ENCODE measurements at places on chromosomes 6 and 20.

- no peak for DNase-seq
Measured at GRCh38 chr6:112338166-112338709, 8.9 kb upstream of the RFPL4B start.

DNA sequence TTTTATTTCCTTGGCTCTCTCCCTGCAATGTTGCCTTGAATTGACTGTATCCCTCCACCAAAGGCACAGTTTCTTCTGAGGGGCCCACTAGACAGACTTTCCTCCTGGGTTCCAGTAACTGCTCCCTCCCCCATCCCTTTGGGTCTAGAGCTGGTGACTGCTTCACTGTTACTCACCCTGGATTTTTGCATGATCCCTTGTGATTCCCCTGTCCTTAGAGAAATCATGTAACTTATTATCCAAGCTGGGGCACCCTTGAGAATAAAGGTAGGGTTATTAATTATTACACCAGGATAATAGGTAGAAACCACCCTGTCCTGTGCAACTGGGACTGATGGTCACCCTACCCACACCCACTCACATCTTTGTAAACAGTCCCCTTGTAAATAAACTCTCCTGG, 67.5 kb upstream of the FYN start:
- DNase-seq: no peak

- peak; percentile 95 for DNase-seq
Measured at GRCh38 chr20:11178946-11179654, 505.3 kb upstream of the JAG1 start.

- peak; percentile 39 for DNase-seq
Measured at GRCh38 chr6:88683734-88684133, 279.7 kb downstream of the RNGTT start.

GRCh38 chr6:116156405-116157326, 30.7 kb upstream of the COL10A1 start:
- DNase-seq: no peak

DNA sequence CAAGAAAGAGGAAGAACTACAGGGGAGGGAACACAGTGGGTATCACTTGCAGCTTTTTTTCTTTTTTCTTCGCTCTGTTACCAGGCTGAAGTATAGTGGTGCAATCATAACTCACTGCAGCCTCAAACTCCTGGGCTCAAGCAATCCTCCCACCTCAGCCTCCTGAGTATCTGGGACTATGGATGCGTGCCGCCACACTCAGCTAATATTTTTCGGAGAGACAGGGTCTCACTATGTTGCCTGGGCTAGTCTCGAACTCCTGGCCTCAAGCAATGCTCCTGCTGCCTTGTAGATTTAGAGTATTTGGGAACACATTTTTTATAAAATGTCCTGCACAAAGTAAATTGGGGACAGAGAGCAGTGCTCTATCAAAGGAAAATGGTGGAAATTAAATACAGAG, 28.3 kb downstream of the PARD6B start:
- DNase-seq: no peak

GRCh38 chr6:89951574-89952104, 57.4 kb downstream of the GJA10 start:
- DNase-seq: no peak

DNA sequence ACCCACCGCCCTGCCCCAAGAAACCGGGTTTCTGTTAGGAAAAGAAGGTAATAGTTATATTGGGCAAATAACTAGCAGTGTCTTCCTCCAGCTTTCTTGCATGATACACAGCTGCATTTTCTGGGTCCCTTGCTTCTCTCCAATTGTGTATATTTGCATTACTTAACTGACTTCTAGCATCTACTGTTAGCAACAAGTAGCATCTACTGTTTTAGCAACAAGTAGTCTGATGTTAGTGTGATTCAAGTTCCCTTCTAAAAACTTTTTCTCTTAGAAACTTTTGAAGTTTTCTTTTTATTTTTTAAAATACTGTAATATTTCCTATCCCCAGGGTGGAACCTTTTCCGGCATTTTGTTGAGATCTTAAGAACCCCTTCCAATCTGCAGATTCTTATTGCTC, 221.2 kb downstream of the CLIC5 start:
- DNase-seq: no peak

GRCh38 chr6:147106759-147107401, 97.3 kb upstream of the STXBP5 start:
- DNase-seq: no peak

DNA sequence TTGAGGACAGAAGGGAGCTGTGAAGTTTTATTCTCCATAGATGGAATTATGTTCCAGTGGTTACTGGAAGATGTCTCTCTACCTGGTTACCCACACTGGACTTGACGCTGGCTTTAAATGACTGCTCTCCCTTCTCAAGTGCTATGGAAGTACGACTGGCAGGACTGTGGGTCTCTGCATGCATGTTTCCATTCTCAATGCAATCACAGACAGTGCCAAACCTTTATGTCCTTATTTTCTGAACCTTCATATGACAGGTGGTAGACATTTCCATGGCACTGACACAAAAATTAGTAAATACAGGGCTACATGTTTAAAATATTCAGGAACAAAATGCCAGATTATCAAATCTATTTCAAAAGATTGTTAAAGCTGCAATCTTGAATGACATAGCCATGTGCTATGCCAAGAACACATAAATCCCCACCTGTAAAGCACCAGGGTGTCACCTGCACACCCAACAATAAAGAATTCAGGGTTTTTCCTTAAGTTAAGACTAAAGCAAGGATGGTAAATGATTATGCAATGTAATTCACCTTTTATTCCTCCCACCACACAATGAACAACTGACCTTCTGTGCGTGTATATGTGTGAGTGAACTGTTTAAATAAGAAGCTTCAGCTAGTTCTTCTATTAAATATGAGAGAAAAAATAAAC, 153.3 kb upstream of the ENPP5 start:
- no peak for DNase-seq

DNA sequence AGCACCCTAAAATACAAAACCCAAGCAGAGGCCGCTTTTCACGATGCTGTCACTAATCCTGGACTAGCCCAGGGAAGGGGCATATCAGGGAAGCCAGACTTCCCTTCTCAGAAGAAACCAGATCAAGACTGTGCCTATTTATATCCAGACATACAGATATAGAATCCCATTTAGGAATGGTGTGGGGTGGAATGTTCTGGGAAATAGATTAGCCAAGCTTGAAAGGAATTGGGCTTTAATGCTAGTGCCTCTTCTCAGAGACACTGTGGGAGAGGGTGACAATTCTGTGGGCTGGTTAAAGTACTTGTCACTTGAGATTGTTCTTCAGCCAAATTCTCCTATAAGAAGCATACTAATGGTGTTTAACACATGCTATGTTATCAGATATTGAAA, 45.5 kb downstream of the SNAP25 start:
- DNase-seq: no peak

- peak; percentile 75 for DNase-seq
Measured at GRCh38 chr6:53734473-53735299, 60.1 kb upstream of the LRRC1 start.

DNA sequence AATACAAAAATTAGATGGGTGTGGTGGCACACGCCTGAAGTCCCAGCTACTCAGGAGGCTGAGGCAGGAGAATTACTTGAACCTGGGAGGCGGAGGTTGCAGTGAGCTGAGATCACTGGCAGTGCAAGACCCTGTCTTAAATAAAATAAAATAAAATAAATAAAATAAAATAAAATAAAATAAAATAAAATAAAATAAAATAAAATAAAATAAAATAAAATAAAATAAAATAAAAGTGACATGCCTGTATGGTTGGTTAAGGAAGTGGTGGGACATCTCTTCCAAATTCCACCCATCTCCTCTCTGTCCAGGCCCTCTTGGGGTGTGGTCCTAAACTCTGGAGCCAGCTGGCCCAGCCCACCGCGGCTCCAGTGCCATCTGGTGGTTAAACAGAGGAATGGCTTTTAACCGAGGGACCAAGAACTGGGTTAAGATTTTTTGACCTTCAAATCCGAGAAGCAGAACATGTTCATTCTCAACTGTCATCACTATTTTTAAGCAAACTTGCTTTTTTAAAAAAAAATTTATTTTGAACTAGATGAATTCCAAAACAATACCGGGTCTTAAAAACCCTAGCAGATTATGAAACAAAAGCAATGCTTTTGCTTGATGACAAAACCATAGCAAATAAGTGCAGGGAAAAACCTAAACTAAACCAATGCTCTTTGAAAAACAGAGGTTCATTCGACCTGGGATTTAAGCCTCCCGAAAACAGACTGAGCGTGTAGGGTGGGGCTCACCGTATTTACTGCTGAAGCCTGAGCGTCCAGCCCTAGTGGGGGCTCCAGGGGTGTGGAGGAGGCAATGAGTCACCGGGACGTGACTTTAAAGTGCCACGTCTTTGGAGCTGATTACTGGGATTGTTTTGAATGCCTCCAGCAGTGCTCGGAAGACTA, 68.8 kb downstream of the CDC5L start:
- DNase-seq: peak; percentile 63

DNA sequence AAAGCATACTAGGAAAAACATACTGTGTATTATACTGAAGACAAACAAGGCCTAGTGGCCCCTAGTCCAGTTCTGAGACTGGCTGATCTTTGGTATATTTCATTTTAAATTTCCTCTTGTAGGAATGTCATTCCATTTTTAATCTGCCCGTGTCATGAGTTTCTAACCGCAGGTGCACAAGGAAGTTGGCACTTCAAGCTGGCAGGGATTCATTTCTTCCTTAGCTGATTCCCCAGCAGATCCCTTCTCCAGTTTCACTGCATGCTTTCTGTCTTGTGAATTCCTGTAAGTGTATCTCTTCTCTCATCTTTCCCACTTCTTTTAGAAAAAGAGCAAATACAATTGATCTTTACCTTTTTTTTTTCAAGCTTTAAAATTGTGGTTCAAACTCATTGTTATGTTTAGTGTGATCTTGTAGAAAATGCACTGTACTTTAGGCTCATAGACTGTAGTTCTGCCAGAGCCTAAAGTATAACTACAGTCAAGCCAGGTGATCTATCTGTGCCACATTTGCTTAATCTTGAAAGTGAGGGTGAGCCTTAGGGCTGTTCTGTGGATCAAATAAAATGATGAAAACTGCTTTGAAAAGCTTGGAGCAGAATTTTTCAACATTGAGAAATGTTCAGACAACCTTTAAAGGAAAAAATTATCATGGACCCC, 37.0 kb downstream of the RNF217 start:
- no peak for DNase-seq

- peak; percentile 67 for DNase-seq
Measured at GRCh38 chr6:75855052-75855451, 106.0 kb downstream of the MYO6 start.
